ENCODE measurements at places on chromosomes 16 and 17. TPM values are rescaled to one million over a fixed set of nuclear protein-coding genes. Genes with fewer than 3 reads are reported as not detected.

The MILR1 gene
- 7.5 TPM for total RNA-seq

The MYADML2 gene
- not detected for total RNA-seq

The OTOP3 gene
- total RNA-seq: not detected

The TIGD7 gene
- total RNA-seq: 5.1 TPM

The TNK1 gene
- 0.38 TPM for total RNA-seq

The ZNF385C gene
- not detected for total RNA-seq

The NEUROD2 gene
- total RNA-seq: not detected

The ABCA6 gene
- total RNA-seq: 34.3 TPM

The VASN gene
- total RNA-seq: 0.86 TPM

The ZNF287 gene
- total RNA-seq: 2.9 TPM

The CD68 gene
- 7.5 TPM for total RNA-seq

The LPO gene
- total RNA-seq: not detected

The GLG1 gene
- 159 TPM for total RNA-seq
